Stimulated activated CD4-positive, alpha-beta T cell treated with anti-CD3 and anti-CD28 coated beads, TNF-alpha, amount 100 ng/mL, for 4 hours (primary cell): ENCODE measurements at places on chromosomes 13 and 19.

DNA sequence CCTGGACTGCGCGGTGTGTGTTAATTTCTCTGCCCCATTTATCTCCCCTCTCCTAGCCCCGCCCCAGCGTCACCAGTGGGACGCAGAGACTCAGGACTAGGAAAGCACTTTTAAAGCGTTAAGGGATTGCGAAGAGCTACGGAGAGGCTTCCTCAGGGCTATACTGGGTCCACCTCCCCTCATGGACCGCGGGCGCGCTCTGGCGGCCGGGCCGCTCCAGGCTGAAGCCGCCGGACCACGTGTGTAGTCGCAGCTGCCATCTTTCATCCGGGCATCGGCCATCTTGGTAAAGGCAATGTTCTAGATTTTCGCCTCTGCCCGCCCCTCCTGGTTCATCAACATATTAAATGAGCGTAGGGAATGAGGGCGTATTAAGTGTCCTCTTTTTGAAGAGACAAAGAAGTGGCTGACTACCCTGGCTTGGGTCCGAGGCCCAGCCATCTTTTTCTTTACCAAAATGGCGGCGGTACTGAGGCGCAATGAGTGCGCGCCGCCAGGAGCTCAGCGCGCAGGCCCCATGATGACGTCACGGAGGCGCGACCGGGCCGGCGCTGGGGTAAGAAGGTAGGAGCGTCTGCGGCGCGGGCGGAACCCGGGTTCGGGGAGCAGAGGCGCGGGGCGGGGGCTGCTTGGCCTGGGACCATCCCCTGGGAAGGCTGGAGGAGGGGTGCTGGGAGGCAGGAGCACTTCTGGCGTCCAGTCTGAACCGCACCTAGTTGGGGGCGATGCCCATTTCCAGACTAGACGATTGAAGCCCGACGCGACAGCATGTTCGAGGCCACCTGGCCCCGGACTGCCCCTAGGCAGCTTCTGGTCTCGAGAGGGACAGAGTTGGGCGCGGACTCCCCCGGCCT lies at the start of gene CCDC124:
CCDC124 (plus strand) TSS at position 531 of the 854 bp plus-strand sequence. CDS start 3,406 bp downstream, outside the sequence.
- peak; percentile 85 for DNase-seq

DNA sequence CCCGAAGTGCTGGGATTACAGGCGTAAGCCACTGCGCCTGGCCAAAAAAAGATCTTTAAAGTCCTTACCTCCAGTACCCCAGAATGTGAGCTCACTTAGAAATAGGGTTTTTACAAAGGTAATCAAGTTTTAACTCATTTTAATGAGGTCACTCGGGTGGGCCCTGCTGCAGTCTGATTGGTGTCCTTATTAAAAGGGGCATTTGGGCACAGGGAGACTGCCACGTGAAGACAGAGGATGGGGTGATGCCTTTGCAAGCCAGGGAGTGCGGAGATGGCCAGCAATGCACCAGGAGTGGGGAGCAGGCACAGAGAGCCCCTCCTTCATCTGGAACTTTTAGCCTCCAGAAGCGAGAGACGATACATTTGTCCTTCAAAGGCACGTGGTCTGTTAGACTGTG lies 11.7 kb downstream of the NKPD1 start:
- no peak for DNase-seq

GRCh38 chr19:38233740-38234251 lies 9.8 kb upstream of the DPF1 start:
- peak; percentile 60 for DNase-seq

- DNase-seq, result no peak
Observed at GRCh38 chr19:7655581-7655980, 13.3 kb upstream of the RETN start.

DNA sequence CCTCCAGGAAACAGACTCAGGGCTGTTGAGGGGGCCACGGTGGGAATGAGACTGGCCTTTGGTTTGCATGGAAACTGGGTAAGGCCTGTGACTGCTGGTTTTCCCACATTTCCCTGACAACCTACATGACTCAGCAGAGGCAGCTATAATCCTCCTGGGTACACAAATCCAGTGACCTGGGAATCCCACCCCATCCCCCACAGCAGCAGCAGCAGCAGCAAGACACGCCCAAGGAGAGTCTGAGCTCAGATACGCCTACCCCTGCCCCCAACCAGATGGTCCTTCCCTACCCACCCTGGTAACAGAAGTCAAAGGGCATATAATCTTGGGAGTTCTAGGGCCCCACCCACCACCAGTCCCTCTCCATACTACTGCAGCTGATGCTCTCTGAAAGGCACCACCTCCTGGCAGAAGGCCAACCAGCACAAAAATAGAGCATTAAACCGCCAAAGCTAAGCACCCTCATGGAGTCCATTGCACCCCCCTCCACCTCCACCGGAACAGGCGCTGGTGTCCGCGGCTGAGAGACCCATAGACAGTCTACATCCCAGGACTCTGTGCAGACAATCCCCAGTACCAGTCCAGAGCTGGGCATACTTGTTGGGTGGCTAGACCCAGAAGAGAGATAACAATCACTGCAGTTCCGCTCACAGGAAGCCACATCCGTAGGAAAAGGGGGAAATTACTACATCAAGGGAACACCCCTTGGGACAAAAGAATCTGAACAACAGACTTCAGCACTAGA lies 237.2 kb upstream of the SPRY2 start:
- no peak for DNase-seq

GRCh38 chr13:90709319-90709718 lies 638.2 kb upstream of the MIR17HG start:
- DNase-seq, result no peak

- DNase-seq, result no peak
Observed at GRCh38 chr19:3737487-3738205, 23.8 kb downstream of the APBA3 start.

- DNase-seq, result no peak
Observed at GRCh38 chr19:49475995-49476880, 2.2 kb downstream of the FLT3LG start.

DNA sequence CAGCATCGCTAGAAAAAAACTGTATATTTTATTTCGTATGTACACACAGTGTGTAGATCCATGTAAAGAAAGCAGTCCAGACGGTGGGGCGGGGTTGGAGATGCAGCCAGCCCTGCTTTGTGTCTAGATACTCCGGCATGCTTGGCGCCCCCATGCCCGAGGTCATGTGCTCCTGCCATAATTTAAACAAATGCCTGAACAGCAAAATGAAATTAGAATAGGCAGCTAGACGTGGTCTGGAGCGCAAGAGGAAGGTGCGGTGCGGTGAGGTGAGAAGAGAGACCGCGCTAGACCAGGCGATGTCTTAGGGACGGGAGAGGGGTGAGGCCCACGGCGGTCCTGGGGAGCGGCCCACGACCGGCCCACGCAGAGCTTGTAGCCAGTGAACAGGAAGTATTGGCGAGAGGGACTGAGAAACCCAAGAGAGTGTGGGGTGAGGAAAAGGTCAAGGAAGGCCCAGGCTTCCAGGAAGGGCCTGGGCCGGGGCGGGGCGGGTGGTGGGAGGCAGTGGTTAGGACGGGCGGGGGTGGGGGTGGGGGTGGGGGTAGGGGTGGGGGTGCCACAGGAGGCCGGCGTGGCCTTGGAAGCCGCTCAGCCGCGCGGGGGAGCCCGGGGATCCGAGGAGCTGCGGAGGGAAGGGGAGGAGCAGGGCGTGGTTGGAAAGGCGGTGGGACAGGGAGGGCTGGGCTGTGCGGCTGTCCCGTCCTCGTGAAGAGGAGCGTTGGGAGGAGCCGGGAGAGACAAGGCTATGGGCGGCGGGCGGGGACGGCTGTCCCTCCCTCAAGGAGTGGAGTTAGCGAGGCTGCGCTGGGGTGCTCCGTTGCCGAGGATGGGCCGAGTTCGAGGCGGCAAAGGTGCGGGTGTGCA lies 254.7 kb upstream of the SGCG start:
- no peak for DNase-seq

DNA sequence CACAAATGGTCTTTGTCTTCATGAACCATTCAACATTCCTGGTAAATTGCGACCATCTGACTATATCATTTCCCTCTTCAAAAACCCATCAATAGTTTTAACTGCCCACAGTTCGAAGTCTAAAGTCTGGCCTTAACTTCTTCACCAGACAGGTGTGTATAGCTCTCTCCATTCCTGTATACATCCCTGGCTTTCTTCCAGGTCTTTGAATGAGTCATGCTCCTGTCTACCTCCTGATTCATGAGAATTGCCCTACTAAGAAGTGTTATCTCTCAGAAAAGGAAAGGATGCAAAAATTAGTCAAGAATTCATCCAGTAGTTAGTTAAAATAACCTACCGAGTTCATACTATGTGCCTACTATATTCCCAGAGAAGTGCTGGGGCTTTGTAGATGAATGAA lies 225.0 kb downstream of the TBC1D4 start:
- no peak for DNase-seq

DNA sequence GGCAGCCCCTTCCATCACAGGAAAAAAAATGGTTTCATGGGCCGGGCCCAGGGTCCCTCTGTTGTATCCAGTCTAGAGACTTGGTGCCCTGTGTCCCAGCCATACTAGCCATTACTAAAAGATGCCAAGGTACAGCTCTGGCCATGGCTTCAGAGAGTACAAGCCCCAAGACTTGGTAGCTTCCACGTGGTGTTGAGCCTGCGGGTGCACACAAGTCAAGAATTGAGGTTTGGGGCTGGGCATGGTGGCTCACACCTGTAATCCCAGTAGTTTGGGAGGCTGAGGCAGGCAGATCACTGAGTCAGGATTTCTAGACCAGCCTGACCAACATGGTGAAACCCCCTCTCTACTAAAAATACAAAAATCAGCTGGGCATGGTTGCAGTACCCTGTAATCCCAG lies 214.3 kb downstream of the LIG4 start:
- DNase-seq, result no peak

- DNase-seq, result no peak
Observed at GRCh38 chr13:75222031-75222430, 259.9 kb downstream of the TBC1D4 start.

- no peak for DNase-seq
Observed at GRCh38 chr19:21233691-21234090, 91.9 kb downstream of the ZNF431 start.

- DNase-seq, result no peak
Observed at GRCh38 chr13:55440465-55441085, 1700.1 kb upstream of the PRR20A start.

GRCh38 chr13:95222733-95223018 lies 78.6 kb downstream of the ABCC4 start:
- no peak for DNase-seq

DNA sequence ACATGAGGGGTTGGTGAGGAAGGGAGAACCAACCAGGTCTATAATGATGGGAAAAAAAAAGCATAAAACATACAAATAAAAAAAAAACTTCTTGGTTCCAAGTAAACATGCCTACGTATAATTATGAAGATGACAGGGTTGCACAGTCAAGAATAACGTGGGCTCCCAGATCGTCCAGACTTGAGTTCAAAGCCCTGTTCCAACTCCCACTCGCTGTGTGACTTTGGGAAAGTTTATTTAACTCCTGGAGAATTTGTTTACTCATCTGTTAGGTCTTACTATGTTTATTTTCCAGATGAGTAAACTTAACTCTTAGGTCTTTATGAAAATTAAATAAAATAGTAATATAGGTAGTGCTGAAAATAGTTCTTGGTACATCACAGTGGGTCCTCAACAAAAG lies 13.8 kb downstream of the STARD13 start:
- DNase-seq, result no peak

DNA sequence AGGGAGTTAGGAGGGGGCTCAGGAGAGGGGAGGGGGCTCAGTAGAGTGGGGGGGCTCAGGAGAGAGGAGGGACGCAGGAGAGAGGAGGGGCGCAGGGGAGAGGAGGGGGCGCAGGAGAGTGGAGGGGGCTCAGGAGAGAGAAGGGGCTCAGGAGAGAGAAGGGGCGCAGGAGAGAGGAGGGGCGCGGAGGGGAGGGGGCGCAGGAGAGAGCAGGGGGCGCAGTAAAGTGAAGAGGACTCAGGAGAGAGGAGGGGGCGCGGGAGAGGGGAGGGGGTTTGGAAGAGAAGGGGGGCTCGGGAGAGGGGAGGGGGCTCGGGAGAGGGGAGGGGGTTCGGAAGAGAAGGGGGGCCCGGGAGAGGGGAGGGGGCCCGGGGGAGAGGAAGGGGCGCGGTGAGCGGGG lies 700 bp downstream of the MADCAM1 start:
- DNase-seq, result no peak
